Right renal cortex interstitium (tissue), 3 donors: ENCODE measurements at places on chromosomes 16 and 17.

GRCh38 chr16:4862639-4863038 lies 15.4 kb downstream of the UBN1 start:
- DNase-seq = no peak

GRCh38 chr17:2202302-2202995 lies 101.1 kb downstream of the SMG6 start:
- DNase-seq = no peak

- DNase-seq = no peak
Measured at GRCh38 chr17:49349541-49349940, 12.5 kb downstream of the ZNF652 start.

- DNase-seq = peak; percentile 52
Measured at GRCh38 chr17:45160447-45161287, 1.0 kb upstream of the HEXIM2 start.

DNA sequence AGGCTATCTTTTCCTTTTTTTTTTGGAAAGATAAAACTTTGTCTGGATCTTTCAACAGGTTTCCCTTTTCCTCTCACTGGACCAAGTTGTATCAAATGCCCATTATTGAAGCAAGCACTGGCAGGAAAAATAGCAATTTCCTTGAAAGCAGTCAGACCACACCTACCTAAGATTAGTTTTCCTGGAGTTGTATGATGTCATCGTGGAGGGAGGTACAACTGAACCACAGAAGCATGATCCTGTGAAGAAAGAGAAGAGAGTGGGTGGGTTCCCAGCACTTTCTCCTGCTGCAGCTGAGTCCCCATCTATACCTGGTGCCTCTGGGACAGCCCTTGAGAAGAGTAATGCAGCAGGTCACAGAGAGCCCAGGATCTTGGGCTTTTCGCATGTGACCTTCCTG lies 63.6 kb upstream of the ERCC4 start:
- DNase-seq = no peak

- no peak for DNase-seq
Measured at GRCh38 chr17:28655160-28655559, 6.5 kb downstream of the SDF2 start.

- DNase-seq = no peak
Measured at GRCh38 chr16:3592559-3592958, 15.4 kb upstream of the NLRC3 start.

GRCh38 chr16:83835586-83836566 lies 28.1 kb downstream of the HSBP1 start:
- no peak for DNase-seq

- DNase-seq = no peak
Measured at GRCh38 chr17:9594065-9594464, 17.6 kb downstream of the CFAP52 start.

GRCh38 chr16:22887445-22887844 lies 73.5 kb downstream of the HS3ST2 start:
- DNase-seq = no peak

- DNase-seq = no peak
Measured at GRCh38 chr16:73125850-73126524, 78.1 kb upstream of the ZFHX3 start.

DNA sequence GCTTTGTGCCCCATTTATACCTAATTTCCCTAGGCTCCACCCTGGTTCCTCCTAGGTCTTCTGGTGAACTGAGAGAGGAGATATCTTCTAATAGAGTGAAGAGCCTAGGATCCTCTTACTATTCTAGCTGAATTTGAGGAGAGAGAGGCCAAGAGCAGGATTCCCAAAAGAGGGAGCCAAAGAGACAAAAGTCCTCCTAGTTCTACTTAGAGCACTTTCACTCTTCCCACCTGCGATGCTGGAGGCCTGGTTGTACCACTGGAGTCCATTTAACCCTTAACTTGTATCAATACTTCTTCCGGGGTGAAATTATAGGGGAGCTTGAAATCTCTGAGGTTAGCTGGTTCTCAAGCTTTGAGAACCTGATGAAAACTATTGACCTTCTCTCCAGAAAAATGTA lies 3.4 kb upstream of the SSH2 start:
- no peak for DNase-seq

DNA sequence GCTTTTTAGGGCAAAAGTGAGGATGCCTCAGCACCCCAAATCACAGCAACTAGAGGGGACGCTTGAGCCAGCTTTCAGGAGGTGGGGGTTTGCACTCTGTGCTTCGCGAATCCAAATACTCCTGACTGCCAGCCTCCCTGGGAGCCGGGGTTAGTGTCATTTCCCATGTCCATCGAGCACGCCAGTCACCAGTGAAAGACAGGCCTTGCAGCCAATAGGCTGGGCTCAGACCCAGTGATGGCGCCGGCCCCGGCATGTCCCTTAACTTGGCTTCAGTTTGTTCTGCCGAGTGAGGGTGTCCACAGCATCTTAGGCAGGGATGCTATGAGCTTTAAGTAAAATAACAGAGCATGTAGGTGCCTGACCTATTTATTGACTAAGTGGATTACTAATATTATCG lies 50.9 kb upstream of the CDC42EP4 start:
- DNase-seq = no peak

DNA sequence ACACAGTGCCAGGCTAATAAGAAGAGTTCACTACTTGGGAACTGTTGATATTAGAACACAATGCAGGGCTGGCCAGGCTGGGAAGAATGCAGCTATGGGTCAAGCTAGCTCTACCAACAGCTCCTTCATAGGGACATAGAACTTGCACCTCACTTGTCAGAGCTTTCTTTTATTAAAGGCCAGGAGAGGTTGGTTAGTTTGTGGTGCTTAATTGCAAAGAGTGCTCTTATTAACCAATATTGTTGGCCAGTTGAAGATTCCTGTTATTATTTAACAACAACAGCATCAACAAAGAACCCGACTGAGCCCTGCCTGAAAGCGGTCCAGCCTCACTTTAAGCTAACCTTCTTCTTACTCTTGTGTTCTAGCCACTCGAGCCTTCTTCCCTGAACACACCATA lies 43.4 kb upstream of the ANKFN1 start:
- DNase-seq = no peak

- no peak for DNase-seq
Measured at GRCh38 chr16:2031081-2031577, 4.4 kb downstream of the NHERF2 start.

- no peak for DNase-seq
Measured at GRCh38 chr16:78291604-78292003, 192.2 kb downstream of the WWOX start.

DNA sequence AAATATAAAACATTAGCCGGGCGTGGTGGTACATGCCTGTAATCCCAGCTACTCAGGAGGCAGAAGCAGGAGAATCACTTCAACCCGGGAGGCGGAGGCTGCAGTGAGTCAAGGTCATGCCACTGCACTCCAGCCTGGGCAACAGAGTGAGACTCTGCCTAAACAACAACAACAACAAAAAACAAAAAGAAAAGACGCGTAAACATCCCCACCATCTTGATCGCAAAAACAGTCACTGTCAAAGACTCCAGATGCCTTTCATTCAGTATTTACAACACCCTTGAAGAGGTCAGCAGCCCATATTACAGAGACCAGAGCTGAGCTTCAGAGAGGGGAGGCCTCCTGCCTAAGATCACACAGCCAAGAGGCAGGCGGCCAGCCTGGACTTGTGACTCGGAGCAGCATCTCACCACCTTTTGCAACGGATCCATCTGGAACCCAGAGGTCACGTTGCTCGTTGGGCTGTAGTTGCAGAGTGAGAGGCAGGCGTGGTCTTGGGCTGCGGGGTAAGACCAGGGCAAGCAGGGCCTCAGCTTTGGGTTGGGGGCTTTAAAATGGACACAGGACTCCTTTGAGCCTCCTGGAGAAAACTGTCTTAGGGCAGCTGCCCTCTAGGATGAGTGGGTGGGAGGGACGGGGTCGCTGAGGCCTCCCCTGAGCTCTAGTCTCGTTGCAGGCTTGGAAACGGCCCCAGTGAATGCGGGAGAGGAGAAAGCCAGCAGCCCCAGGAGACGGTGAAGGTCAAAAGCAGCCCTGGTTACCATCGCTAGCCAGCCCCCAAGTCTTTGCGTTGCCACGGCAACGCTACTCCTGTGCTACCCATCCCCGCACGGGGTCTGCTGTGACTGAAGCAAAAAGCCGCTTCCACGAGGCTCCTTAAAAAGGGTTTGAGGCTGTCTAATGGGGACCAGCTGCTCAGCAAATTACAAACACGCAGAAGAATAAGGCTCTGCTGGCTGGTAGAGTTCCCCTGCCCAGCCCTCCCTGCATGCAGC lies 26.1 kb downstream of the LGALS3BP start:
- DNase-seq = no peak

DNA sequence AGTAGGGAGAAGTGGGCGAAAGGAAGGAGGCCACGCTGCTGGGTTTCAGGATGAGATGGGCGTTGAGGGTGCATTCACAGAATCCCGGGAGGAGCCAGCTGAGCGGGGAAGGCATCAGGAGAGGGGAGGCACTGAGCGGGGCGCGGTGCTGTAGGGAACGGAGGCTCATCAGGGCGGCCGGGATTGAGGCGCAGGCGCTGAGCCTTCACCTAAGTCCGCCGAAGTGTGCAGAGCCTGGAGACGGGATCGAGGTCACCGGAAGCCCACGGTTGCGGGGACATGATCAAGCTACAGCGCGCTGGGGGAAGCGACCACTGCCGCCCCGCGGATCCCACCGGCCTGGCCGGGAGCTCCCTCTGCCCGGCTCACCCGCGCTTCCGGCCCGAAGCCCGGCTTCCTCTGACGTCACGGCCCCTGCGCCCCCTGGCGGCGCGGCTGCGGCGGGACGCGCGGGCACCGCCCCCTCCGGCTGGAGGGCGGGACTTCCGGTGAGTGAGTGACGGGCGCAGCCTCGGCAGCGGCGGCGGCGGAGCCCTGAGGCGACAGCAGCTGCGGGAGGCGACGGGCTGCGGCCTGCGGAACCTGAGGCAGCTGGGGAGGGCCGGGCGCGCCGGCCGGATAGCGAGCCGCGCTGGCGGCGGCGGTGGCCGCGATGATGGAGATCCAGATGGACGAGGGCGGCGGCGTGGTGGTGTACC lies at the start of gene MAPK8IP3:
TSS of gene MAPK8IP3 (plus strand) at position 508 of the 698 bp plus-strand sequence. CDS start at position 653, 145 bp downstream.
- peak; percentile 87 for DNase-seq

DNA sequence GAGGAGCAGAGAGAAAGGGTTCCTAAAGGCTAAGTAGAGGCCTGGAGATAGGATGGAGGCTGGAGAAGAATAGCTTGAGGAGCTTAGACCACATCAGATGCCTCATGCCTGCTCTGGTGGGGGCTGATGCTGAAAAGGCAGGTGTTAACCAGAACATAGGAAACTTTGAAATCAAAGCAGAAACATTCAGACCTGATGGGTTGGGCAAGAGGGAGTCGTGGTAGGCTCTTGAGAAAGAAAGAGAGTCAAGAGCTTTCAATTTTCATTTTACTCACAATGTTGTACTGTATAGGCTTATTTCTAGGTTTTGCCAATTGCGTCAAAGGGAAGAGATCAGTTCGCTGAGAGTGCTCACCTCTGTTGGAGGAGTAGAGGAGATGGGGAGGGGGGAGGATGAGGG lies 406.6 kb upstream of the SALL1 start:
- no peak for DNase-seq

DNA sequence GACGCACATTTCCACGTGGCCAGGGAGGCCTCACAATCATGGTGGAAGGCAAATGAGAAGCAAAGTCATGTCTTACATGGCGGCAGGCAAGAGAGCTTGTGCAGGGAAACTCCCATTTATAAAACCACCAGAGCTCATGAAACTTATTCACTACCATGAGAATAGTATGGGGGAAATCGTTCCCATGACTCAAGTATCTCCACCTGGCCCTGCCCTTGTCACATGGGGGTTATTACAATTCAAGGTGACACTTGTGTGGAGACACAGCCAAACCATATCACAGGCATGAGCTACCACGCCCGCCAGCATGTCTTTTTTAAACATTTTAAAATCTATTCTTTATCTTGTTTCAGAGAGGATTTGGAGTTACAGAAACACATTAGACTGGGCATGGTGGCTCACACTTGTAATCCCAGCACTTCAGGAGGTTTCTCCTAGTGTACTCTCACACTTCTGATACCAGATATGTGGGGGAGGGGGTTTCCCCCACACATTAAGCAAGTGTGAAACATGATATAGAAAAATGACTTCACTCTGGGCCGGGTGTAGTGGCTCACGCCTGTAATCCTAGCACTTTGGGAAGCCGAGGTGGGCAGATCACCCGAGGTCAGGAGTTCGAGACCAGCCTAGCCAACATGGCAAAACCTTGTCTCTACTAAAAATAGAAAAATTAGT lies 5.6 kb upstream of the ATMIN start:
- DNase-seq = no peak

DNA sequence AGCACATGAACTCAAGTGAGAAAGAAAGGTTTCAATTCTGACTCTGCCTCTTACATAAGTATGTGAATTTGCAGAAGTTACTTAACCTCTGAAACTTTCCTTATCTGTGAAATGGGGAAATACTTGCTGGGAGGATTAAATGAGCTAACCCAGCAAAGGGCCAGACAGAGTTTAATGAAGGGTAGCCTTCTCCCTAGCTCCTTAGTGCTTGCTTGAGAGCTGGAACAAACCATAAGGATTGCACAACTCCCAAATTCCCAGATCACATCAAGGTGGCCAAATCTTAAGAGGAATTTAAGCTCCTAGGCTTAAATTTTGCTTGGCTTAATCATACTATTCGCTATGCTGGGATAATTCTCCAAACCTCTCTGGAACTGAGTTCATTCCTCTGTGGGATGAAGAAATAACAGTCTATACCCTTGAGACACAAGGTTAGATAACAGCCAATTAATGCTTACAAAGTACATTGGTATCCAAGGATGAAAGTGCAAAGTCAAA lies 11.8 kb upstream of the WSB1 start:
- DNase-seq = no peak

- DNase-seq = no peak
Measured at GRCh38 chr16:17328932-17329331, 141.8 kb downstream of the XYLT1 start.

GRCh38 chr16:83005653-83006160 lies 378.9 kb downstream of the CDH13 start:
- no peak for DNase-seq

DNA sequence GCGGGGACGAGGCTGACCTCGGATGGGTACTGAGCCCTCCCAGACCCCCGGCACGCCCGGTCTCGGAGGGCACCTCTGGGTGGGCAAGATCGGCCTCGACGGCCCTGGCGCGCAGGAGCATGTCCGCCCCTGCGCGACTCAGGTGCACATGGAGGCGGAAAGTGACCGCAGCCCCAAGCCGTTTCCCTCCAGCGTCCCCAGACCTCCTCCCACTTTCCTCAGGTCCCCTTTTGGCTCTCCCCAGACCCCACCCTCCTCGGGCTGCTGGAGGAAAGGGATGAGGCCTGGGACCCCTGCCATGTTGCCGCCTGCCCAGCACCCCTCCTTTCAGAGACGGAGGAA lies 10.0 kb downstream of the RPL19 start:
- no peak for DNase-seq

GRCh38 chr17:58264407-58265103 lies 16.2 kb downstream of the MPO start:
- DNase-seq = no peak
